Hypothalamus (tissue), 51 donors: ENCODE measurements at places on chromosomes 13 and 19.

DNA sequence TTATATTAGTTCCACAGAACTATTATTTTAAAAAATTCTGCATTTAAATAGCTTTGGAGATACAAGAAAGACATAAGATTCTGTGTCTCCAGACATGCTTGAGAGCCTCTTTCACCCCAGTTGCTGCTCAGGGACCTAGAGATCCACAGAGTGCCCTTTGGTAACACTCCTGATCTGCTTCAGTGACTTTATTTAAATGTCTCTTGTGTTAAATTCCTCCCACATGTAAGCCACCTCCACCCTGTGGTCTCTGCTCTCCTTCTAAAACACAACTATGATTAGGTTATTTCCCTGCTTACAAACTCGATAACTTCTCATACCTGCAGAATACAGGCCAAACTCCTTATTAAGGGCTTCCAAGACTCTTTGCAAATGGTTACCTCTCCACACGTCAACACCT is 141.0 kb downstream of the RFC3 start:
- no peak for DNase-seq

DNA sequence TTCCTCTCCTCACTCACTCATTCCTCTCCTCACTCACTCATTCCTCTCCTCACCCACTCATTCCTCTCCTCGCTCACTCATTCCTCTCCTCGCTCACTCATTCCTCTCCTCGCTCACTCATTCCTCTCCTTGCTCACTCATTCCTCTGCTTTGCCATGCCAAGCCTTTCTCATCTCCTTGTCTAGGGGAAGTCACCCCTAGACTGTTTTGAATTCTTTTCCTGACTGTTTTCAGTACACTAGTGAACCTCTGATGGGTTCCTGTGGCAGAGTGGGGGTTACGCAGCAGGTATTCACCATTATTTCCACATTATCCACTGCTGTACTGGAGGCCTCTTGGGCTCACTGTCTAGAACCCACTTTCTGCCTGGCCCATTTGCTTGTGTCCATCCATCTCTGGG is 1.2 kb downstream of the CYP4F8 start:
- no peak for DNase-seq

DNA sequence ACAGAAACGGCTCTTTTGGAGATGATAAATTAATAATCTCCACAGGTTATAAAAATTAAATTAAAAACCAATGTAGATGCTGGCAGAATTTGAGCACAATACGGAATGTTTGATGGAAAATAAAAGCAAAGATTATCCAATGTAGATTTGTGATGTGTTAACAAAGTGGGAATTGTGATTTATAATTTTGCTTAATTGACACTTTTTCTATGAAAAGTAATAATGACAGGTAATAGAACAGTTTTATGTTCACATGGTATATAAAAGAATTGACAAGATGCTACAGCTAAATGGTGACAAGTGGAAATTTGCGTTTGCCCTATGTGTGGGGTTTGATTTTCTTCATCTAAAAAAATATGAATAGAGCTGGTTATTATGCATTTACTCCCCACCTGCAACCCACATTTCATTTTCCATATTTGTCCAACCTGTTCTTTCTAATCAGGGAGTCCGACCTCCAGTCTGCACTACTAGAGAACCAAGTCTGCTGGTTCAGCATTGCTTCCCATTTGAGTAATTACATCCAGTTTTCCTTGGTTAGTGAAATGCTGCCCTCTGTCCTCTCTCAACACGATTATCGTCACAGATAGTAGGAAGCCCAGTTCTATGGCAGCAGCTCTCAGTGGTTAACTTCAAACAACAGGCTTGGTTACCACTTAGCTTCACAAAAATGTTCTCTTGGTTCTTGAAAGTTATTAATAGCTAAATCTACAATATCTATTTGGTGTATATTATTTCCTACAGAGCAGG is 61.4 kb upstream of the SLITRK1 start:
- DNase-seq = no peak

DNA sequence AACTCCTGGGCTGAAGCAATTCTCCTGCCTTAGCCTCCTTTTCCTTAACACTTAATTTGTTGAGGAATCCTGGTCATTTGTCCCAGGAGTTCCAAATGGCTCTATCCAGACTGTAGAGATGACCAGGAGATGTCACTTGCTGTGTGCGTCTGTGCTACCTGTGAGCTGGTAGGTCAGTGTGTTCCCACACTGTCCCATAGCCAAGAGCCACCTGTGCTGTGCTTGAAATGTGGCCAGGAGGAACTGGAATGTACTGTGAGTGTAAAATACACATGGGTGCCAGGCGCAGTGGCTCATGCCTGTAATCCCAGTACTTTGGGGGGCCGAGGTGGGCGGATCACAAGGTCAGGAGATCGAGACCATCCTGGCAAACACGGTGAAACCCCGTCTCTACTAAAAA is 29.4 kb upstream of the KDM4B start:
- no peak for DNase-seq

GRCh38 chr13:67554286-67554685 is 324.1 kb upstream of the PCDH9 start:
- no peak for DNase-seq

DNA sequence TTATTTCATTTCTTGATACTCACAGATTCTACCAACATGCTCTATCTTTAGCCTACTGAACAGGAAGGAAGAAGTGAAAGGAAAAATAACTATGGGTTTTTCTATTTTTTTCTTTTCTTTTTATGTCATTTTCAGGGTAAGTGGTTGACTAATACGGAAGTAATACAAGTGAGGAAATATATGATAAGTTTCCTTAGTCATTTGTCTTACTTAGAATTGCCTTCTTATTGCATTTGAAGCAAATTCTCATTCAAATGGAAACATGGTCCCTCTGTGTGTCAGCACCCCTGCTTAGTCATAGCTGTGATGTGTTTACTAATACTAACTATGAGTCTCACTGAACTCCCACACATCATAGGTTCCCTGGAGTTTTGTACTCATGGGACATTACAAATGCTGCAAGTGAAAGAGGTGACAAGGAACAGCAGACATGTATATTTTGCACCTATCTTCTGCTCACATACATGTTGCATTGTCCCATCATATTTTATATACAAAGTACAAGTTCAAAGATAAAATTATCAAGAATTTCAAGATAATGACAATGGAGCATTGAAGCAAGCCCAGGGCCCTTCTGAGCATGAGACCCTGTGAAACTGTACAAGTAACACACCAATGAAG is 60.1 kb downstream of the DCT start:
- DNase-seq = no peak

- DNase-seq = no peak
Observed at GRCh38 chr13:110811771-110812120, 98.2 kb downstream of the ING1 start.

GRCh38 chr19:1859331-1859781 is 4.0 kb downstream of the KLF16 start:
- no peak for DNase-seq

GRCh38 chr13:89227356-89227755 is 1556.2 kb downstream of the SLITRK5 start:
- no peak for DNase-seq

DNA sequence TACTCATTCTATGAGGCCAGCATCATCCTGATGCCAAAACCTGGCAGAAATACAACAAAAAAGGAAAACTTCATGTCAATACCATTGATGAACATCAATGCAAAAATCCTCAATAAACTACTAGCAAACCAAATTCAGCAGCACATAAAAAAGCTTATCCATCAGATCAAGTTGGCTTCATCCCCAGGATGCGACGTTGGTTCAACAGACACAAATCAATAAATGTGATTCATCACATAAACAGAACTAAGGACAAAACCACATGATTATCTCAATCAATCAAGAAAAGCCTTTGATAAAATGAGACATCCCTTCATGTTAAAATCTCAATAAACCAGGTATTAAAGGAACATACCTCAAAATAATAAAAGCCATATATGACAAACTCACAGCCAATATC is 134.3 kb downstream of the UGGT2 start:
- no peak for DNase-seq

DNA sequence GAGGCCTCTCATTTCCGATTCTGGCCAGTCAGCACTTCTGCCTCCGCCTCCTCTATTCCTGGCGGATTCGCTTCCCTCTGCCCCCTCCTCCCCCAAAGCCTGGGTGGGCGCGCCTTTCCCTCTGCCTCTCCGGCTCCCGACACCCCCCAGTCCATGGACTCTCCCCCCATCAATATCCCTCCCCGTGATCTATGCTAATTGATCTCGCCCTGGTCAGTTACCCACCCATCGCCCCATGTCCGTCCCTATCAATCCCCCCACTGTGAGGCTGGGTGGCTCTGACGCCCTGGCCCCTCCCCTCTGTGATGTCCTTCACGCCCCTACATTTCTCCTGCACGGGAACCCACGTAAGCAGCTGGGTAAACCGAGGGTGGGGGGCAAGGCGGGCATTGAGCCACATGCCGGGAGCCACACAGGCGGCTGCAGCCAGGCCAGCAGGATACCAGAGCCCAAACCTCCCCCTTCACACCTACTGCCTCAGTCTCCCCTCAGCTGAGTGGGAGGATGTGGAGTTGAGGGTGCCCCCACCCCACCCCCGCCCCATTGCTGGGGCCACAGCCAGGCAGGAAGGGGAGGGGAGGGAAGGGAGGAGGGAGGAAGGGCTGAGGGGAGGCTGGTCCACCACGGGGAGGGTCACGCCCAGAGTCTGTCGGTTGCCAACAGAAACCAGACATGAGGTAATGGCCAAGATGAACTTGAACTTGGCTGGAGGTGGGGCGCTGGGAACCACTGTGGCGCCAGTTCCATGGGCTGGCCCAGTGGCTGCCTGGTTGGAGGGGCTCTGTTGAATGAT is 21.0 kb downstream of the SMIM24 start:
- peak; percentile 76 for DNase-seq

- peak; percentile 19 for DNase-seq
Observed at GRCh38 chr19:3125900-3126524, 9.8 kb upstream of the GNA15 start.

DNA sequence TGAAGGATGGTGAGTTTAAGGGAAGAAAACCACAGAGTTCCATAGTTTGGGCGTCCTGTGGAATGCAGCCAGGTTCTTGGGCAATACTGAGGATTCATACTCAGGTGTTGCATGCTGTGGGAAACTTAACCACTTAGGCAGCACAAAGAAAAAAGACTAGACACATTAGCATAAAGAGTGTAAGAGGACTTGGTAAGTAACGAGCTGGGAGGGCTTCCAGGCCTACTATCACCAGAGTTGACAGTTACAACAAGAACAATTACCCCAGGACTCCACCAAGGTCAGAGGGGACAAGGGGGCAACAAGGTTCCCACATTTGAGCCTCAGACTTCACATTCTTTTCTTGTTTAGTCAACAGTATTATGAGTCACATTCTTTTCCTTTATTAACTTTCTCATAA is 33.2 kb downstream of the KCTD12 start:
- no peak for DNase-seq

- no peak for DNase-seq
Observed at GRCh38 chr19:50475101-50475568, 1.2 kb upstream of the EMC10 start.

DNA sequence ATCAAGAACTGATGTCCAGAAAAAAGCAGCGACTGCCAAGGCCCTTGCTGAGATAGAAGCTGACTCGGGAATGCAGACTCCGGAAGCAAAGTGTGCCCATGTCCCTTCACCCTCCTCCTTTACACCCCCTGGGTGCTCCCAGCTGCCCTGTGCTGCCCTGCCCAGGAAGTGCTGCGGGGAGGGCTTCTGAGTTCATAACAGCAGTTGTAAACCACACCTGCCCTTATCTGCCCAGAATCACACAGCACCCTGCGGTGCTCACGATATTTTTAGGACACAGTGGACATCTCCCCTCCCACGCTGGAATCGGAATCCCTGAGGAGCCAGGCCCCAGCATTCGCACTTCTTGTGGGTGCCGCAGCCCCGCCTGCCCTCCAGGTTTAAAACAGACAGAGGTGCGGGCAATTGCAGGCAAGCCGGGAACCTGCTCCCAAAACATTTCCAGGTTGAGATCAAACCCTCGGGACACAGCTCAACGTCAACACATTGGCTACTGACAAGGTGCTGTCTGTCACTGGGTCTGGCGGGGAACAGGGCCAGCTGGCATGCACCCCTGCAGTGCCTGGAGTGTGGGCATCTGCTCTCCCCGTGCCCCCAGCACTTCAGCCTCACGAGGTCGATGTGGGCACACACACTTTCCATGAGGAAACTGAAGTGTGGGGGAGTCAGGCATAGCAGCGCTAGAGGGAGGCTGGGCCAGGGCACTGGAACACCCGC is 36.8 kb downstream of the RAB20 start:
- no peak for DNase-seq

- no peak for DNase-seq
Observed at GRCh38 chr19:5149508-5149907, 180.6 kb downstream of the KDM4B start.

DNA sequence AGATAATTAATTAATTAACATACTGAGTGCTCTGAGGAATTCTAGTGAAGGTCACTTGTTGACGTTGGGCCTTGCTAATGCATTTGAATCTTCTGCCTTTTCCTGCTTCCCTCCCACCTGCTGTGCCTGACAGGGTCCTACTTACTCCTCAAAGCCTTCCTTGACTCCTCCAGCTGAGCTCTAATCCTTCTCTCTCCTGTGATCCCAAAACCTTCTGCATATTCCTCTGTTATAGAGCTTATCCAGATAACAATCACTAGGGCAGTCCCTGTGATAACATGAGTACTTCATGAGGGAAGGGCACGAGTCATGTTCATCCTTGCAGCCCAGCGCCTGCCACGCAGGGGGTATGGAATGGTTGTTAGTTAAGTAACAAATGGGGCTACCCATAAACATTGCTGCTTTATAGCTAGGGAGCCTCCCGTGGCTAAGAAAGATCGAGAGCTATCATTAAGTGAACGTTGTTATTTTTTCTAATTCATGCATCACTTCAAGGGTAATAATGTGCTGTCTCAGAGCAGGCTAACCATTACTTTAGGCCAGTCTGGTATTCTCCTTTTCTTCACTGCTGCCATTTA is 19.1 kb upstream of the SPATA13 start:
- DNase-seq = no peak

DNA sequence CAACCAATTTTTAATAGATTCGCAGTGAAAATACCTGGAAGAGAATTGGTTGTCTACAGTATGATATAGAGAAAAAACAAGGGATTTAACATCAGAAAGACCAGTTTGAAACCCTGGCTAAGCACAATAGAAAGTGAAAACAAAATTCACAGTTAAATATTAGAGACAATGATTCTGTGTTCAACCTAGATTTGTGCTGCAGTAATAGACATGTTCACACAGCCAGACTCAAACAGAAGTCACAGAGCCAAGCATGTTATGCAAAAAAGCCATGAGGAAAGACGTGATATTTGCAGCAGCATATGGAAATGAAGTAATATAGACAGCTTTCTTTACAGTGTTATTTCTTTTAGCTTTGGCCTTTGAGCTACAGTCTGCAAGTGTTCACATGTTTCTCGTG is 48.1 kb downstream of the SCEL start:
- DNase-seq = no peak

- no peak for DNase-seq
Observed at GRCh38 chr19:57363688-57364181, 384 bp downstream of the TRAPPC2B start.

GRCh38 chr13:42334329-42334706 is 62.4 kb downstream of the AKAP11 start:
- DNase-seq = no peak

DNA sequence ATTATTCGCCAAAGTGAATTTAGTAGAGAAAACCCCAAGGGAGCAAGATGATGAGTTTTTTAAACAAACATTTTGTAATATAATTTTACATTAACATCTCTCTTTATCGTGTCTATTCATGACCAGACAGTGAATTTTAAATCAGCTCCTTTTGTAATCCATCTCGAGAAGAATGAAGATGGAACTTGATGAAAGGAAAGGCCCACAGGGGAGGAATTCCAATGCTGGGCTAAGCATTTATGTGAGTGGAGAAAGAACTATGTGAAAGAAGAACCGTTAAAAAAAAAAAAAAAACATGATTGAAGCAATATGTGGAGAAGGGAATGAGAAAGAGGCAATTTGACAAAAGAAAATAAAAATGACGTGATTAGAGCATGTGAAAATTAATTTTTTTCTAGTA is 170.6 kb downstream of the KCTD12 start:
- DNase-seq = no peak
